ENCODE measurements at places on chromosomes 2 and 18.

DNA sequence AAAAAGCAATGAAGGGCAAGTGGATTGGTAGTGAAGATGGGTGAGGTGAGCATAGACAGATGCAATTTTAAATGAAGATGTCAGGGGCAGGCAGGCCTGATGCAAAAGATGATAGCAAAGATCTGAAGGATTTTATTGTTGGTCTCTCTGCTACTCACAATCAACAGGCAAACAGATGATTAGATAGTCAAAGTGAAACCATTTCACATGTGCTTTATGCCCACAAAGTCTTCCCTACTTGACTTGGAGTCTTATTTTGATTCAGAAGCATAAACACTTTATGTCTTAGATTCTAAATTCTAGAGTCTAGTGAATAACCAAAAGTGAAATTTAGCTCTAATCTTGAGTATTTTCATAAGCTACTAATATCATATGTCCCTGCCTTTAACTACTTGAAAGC, 153.8 kb upstream of the HNRNPA3 start:
- no peak for DNase-seq

DNA sequence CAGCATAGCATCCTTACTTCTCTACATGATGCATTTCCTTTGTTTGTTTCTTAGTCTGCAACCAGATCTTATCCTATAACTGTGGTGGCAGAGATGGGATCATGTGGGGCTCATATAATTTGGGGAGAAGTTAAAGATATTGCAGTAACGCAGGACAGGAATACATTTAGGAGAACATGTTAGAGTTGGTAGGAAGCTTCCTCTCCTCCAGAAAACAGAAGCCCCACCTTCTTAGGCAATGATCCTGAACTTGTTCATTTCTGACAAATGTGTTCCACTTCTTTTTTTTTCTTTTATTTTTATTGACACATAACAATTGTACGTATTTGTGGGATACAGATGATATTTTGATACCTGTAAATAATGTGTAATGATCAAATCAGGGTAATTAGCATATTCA, 99.9 kb downstream of the VSNL1 start:
- DNase-seq = no peak

DNA sequence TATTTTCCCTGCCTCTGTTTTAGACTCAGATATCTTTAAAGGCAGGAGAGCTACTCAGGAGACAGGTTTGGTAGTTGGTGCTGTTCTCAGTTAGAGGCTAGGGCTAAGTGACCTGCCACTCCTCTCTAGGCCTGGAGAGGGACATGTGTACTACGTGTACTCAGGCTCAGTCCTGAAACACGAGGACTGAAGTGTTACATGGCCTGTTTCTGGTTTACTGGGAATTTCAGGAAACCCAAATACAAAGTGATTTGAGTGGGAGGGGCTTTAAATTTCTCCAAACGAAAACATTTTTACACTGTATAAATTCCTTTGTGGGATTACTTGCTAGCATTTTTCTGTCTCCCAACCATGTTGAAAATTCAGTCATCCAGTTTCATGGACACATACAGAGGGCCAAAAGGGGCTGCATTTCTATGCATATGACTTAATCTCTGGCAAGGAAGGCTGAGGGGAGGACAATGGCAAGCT, 343.3 kb downstream of the CYP26B1 start:
- DNase-seq = no peak

DNA sequence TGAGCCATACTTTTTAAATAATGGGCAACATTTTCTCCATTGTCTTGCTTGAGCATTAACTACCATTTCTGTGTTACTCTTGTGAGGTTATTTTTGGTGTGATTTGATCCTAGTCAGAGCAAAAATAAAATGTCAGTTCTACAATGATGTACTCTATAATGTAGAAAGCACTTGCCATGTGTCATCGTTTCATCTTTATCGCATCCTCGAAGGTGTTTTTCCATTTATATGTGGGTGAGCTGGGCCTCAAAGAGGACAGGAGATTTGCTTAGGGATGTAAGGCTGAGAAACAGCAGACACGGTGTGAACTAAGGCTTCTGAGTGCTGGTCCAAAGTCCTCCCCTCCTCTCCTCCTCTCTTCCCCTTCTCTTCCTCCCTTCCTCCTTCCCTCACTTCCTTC, 199.8 kb downstream of the FAM210A start:
- no peak for DNase-seq

DNA sequence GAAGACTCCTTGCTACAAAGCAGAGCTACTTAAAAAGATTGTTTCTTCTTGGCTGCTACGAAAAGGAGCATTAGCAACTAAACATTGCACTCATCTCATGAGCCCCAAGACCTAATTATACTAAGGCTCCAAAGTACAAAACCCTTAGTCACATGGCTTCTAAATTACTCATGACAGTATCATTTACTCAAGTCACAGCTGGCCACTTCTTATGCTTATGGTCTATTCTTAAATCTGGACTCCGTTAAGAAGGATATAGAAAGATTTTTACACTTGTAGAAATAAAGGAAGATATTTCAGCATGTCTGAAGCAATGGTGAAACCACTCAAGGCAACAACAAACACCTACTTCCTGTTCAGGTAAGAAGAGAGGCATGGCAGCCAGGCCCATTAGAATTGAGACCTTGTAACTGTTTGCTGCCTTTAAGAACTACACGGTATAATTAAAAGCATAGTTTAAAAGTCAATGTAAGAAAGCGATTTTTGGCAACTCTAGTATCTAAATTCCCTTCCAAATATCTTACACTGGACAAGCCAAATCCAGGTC, 12.7 kb downstream of the ANKRD44 start:
- DNase-seq = no peak

DNA sequence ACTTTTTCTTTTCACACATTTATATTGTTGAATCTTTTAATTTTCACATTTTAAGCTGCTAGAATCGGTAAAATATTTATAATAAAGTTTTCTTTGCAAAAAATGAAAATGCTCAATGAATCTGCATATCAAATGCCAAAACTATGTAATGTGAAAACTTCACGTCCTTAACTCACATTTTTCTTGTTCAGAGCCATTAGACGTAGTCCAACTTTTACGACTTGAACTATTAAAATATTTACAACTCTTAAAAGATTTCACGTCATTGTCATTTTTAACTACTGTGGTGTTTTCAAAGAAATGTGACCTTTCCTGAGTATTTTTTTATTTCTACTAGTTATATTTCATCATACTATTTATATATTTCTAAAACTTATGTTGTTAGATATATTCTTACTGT, 54.9 kb downstream of the MRPS9 start:
- no peak for DNase-seq

- DNase-seq = no peak
Measured at GRCh38 chr2:199070322-199070949, 387.3 kb downstream of the SATB2 start.

GRCh38 chr2:119744335-119744939, 15.3 kb upstream of the PTPN4 start:
- no peak for DNase-seq

DNA sequence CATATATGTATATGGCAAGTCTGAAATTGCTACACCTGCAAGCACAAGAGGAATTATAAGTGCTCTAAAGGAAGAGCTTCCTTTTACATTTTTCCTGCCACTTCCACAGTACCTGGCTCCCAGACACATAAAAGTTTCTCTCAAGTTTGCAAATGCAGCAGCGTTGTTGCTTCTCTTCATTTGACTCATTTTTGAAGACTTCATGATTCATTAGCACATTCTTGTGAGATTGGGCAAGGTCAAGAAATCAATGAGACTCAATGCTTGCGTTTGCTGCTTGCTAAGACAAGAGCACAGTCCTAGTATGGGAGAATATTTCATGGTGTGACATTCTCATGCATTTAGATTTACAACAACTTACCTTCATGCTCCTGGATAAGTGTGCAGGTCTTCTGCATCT, 42.6 kb upstream of the PDCL3 start:
- no peak for DNase-seq

DNA sequence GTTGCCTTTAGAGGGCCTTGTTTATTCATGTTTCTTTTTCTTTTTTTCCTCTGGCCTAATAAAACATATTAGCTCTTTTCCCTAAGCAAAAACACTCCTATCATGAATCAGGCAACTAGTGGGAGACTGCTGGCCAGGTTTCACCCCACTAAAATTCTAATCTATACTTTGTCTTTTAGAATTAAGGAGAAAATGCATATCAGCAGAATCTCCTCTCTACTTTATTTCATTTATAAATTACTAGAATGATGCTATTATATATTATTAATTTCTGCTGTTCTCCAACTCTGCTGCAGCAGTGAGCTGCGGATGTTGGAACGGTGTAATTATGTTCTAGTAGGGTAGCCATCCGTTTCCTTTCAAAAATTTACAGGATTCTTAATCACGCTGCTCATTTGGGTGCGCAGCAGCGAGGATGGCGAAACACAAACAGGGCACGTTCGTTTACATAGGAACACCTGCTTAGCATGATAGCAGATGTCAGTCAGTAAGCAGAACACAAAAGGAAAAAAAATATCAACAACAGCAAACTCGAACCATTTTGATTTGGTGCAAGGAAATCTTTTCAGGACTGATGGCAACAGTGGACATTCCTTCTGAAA, 30.5 kb downstream of the ZEB2 start:
- no peak for DNase-seq

- DNase-seq = no peak
Measured at GRCh38 chr2:130850788-130851623, 14.3 kb downstream of the ARHGEF4 start.

- no peak for DNase-seq
Measured at GRCh38 chr18:3456686-3457069, 6.7 kb downstream of the TGIF1 start.
